Activated CD4-positive, CD25-positive, alpha-beta regulatory T cell treated with anti-CD3 and anti-CD28 coated beads, Interleukin-2, amount 50 U/mL, for 24 hours (primary cell): ENCODE measurements at places on chromosomes 2 and 18.

DNA sequence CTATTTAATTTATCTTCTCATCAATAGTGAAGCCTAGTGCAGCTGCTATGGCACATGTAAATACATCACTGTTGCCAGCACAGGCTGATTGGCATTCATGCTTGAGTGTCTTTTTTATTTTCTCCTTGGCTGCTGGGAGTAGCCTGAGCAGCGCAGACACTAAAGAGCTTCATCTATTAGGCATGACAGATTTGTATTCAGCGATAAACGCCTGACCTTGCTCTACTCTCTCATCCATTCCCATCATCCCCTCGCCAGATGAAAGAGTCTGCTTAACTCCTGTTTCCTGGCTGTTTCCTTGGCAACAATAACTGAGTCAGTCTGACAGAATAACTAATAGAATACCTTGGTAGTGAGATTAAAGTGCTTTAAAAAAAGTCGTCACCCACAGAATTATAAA lies 753.6 kb downstream of the DCC start:
- ATAC-seq, result no peak

DNA sequence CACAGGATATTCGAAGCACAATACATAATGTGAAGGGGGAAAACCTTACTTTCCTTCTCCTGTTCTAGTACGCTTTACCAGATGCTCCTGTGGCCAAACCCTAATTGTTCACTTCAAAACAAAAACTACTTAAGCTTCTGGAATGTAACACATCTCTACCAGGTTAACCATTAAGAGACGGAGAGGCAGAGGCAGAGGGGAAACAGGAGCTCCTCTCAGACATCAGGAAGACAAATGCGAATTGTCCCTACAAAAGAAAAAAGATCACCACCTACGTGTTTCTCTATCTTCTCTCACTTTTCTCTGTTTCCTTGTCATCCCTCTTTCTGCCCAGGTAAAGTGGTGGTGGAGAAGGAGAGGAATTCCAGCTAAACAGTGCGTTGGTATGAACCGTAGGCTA lies 266.8 kb downstream of the NRXN1 start:
- no peak for ATAC-seq

DNA sequence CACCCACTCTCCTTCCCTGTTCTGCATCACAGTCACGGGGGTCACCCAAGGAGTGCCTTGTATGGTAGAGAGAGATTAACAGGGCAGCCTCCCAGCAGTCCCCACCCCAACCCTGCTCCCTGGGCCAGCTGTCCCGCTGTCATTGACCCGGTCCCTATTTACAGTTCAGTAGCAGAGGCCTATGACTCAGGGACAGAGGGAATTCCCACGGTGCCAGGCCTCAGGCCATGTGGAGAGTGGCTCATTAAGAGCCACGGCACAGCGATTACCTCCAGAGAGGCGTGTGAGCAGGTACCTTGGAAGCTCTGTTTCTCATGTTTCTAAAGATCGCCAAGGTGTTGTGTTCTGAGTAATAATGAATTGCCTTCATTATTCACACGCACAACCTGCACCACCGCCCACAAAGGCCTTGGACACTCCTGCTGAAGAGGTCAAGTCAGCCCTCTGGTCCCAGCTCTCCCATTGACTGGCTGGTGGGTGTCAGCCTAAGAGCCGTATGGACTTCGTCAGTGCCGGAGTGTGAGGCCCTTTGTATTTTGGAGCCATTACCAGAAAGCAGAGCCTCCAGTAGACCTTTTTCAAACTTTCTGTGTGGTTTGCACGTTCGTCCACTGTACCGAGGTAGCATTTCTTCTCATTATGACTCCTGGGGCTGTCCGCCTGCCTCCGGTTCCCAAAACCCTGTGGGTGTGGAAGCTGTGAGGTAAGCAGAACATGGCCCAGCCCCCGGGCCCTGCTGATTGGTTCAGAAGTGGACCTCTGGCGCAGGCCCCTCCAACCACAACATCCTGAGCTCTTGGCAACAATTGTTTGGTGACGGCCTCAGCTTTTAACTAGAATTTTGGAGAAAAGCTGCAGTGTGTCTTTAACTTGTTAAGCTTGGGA lies 47.0 kb downstream of the SERTAD2 start:
- peak; percentile 92 for ATAC-seq

DNA sequence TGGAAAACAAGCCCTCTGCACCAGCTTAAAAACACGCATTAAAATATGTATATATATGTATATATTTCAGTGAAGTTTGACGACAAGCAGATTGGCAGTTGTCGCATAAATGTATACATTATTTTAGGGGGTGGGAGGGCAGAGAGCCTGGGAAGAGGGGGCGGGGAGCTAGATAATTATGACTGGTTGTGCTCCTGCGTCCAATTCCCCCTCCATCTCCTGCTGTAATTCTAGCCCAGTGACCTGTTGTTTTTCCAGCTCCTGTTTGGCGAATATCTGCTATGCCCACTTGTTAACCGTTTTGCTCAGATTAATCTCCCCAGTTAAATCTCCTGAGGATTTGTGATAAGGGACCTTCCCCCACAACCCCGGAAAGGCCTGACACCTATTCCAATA lies 656 bp downstream of the UNC80 start:
- no peak for ATAC-seq

DNA sequence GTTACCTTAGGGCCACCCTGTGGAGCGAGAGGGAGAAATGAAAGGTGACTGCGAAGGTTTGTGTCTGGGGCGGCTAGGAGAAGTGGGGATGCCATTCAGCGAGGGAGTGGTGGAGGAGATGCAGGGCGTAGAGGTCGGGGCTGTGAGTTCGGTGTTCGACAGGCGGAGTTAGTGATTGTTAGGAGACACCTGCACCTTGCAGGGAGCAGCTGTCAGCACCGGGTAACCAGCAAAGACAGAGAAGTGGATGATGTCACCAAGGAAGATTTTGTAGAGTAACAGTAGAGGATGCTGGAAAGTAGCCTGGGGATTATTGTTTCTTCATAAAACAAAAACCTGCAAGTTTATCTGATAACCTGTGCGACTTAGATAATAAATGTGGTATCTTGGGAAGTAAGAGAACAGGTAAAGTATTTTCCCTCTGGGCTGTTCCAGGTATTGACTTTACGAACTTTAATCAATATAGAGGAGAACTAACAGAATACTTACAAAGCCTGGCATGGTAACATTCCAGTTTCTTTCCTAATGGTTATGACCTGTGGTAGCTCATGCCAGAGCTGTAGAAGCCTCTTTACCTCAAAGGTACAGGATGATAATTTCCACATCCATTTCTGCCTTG lies 63.8 kb downstream of the SPTBN1 start:
- ATAC-seq, result no peak

- no peak for ATAC-seq
Observed at GRCh38 chr18:7417727-7418126, 149.4 kb upstream of the PTPRM start.

GRCh38 chr2:180607514-180608049 lies 372.8 kb upstream of the UBE2E3 start:
- ATAC-seq, result no peak

- no peak for ATAC-seq
Observed at GRCh38 chr2:115584507-115584906, 1142.1 kb downstream of the DPP10 start.

- no peak for ATAC-seq
Observed at GRCh38 chr2:55885127-55885943, 38.2 kb downstream of the EFEMP1 start.

DNA sequence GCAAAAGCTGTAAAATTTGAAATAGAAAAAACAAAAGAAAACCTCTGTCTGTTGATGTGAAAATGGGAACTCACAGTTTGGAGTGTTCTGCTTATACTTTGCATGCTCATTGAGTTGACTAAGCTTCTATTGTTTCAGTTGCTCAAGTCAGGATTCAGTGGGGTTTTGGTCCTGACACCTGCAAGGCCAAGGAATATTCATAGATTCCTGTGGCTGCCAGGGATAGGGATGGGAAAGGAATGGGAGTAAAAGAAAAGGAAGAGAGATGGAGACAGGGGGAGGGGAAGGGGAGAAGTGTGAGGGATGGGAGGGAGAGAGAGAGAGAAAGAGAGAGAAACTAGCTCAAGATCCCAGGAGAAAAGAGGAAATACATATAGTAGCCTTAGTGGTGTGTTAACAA lies 1.3 kb downstream of the CPS1 start:
- no peak for ATAC-seq

- no peak for ATAC-seq
Observed at GRCh38 chr2:235568431-235568830, 74.6 kb downstream of the AGAP1 start.

DNA sequence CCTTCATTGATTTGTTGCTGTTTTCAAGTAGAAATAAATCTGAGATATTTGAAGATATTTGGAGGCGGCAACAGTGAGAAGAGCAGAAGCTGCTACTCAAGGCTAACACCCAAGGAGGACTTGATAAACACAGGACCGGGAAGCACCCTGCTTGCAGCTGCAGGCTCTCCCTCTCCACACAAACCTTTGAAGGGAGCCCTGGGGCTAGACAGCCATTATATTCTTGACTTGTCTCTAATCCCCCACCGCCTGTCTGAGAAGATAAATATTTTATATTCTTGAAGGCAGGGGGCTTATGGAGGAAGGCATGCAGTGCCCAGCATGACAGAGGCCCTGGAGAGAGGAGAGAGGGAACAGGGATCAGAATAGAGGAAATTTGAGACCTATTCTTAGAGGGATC lies 50.9 kb upstream of the SMAD2 start:
- ATAC-seq, result no peak

- no peak for ATAC-seq
Observed at GRCh38 chr2:127618551-127619202, 27.3 kb upstream of the GPR17 start.

DNA sequence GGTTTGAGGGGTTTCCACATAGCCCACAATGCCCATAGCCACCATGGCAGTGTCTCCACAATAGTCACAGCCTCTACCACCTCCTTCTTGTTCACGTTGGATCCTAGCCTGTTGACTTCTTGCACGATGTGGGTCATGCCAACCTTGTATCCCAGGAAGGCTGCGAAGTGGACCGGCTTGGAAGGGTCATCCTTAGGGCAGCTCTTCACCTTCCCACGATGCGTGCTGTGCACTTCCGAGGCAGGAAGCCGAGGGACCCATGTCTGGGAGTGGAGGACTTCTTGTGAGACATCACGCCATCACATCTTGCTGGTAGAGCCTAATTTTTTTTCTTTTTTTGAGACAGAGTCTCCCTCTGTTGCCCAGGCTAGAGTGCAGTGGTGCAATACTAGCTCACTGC lies 144.6 kb upstream of the ASB18 start:
- no peak for ATAC-seq

DNA sequence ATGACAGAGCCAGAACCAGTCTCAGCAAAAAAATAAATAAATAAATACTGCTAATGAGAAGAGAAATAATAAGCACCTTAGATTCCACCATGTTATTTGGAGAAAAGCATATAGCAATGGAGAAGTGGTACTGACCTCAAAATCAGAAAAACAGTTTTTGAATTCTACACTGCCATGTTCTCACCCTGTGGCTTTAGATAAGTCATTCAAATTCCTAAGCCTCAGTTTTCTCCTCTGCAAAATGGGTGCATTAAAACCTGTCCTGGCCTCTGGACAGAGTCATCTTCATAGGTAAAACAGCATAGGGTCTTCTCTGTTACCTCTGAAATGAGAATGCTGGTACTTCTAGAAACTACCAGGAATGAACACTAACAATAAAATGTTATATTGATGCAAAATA lies 62.2 kb upstream of the RMP24 start:
- no peak for ATAC-seq

- ATAC-seq, result no peak
Observed at GRCh38 chr2:27461118-27461517, 18.9 kb downstream of the KRTCAP3 start.

DNA sequence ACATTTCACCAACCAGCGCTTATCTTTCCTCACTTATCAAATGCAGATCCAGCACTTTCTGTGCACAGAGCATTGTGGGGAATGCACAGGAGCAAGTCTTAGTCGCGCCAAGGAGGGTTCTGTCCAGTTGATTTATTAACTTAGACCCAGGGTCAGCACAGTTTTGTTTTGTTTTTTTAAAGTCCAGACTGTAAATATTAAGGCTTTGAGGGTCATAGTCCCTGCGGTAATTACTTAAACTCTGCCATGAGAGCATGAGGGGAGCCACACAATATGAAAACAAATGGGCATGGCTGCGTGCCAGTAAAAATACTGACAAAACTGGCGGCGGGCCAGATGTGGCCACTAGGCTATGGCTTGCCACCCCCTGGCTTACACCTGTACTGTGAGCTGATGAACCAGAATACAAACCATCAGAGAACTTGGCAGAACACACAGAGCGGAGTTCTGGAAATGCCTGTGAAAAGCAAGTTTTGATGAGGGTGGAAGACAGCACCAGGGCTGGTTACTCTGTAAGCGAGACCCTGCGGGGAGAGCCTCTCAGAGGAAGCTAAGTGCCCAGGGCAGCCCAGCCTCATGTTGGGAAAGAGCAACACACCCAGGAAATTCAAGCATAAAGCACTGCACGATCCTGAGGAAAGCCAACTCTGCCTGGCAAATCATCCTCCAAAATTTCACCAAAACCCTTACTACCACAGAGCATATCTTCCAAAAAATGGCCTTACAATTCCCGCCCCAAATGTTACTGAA lies 43.6 kb downstream of the L3MBTL4 start:
- no peak for ATAC-seq

- ATAC-seq, result no peak
Observed at GRCh38 chr2:11993749-11994148, 247.3 kb downstream of the LPIN1 start.

DNA sequence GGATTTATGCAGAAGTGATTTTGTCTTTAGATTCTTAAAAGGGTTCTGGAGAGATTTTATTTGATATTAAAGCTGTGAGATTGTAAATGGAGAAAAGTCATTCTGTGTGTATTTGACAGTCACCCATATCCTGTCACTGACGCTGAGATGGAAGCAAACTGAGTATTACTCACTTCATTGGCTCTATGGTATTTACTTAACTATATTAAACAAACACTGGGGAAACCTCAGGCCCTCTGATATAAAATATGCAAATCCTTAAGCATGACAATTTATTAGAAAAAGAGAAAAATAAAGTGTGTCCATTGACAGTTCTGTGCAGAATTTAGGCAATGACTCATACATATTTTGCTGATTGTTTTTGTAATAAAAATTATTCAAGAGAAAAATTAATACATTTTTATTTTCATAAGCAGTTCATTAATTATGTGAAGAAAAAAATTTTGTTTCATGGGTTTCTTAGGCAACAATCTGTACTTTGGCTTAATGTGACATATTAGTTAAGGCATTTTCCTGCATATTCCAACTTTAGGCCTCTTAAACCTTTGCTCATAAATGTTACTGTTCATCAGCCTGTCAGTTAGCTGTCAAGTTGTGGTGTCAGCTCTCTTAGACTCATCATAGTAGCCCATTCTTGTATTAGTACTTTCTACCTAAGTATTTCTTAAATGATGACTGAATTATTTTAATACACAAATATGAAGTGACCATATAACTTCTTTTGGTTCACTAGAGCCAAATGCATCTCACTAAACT lies 99.9 kb downstream of the PARD3B start:
- ATAC-seq, result no peak

DNA sequence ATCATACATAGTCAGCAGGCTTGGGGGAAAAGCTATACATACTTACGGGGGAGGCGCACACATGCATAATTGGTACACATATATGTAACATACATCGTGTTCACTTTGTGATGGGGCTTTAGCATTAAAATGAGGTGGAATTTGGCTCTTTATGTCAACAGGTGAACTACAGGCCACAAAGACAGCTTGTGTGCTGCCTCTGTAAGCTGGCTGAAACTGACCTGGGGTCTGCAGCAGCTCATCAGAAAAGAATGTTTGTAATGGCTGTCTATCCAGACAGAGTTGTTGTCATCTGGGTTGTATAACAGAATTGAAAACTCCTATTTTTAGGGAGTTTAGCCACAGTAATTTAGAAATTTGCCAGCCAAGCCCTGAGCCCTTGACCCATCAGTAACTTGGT lies 4.7 kb upstream of the KCNG3 start:
- no peak for ATAC-seq

- ATAC-seq, result no peak
Observed at GRCh38 chr2:75952173-75952572, 241.5 kb upstream of the GCFC2 start.
